CD4-positive, alpha-beta T cell treated with Interleukin-21 for 1 hour (primary cell): ENCODE measurements at places on chromosomes 2 and 18.

DNA sequence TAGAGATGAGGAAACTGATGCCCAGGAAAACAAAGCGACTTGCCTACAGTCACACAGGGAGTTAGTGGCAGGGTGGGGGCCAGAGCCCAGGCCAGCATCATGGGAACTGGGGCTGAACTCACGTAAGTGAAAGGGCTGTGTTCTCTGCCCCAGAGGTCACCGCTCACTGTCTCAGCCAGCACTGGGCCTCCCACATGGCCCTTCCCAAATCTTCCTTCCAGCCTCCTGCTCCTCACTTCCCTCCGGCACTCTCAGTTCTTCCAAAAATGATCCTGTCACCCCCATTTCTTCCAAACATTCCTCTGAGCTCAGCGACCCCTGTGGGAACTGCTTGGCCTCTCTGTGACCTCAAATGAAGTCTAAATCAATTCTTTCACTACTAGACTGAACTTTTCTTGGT, 90.5 kb upstream of the TMEM247 start:
- no peak for DNase-seq

GRCh38 chr18:40404284-40404683, 1550.8 kb upstream of the PIK3C3 start:
- no peak for DNase-seq

DNA sequence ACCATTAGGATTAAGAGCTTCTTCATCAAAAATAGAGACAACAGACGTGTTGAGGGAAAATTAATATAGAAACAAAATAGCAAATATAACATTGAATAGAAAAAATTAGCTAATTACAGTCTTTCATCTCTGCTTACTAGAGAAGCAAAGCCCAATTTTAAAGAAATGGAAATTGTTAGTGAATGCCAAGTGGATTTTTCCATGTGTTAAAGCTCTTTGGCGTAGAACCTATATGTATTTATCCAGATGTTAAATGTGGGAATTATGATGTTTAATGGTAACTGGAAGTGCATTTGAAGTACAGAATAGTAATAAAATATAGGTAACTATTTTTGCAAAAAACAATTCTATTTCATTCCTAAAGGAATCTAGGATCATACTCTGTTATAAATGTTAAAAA, 212.0 kb upstream of the COL3A1 start:
- no peak for DNase-seq

DNA sequence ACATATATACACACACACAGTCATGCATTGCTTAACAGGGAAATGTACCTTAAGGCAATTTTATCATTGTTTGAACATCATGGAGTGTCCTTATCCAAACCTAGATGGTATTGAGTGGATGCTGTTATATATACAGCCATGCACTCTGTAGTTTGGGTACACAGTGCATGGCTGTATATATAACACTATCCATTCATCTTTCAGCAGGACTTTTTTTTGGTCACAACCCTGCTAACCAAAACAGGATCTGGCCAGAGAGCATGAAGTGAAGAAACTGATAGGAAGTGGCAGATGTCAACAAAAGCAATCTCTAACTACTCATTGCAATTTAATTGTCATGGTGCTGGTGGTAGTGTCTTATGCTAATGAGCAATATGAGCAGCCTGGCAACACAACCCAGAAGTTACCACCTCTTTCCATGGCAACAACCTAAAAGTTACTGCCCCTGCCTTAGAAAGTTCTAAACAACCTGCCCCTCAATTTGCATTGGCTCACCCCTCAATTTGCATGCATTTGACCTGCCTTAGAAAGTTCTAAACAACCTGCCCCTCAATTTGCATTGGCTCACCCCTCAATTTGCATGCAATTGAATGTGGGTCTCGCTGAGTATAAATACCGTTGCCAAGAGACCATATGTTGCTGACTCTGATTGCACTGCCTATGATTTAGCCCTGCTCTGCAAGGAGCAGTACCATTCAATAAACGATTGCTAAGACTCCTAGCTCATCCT, 434.9 kb downstream of the DSEL start:
- no peak for DNase-seq

DNA sequence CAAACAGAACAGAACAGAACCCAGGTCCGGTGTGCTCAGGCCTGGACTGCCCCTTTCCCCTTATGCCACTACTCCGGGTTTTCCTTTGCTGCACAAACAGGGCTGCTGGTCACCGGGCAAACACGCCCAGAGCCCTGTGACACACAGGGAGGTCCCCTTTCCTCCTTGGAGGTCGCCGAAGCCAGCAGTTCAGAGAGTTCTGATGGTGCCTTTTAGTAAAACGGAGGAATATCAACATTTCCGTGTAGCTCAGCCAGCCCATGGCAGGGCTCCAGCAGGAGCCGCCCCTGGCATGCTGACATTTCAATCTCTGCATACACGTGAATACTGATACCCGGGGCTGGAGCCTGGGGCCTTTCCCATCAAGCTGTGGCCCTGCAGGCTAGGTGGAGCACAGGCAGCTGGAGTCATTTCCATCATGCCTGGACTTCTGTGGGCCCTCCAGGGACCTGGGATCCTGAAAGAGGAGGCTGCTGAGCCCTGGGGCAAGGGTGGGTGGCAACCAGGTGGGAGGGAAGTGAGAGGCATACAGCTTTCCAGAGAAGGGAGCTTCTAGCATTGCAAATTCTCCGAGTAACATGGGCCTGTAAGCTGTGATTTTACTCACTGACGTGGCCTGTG, 91.4 kb upstream of the PXDN start:
- DNase-seq = no peak
